Right hindlimb (tissue), 1 donor: ENCODE measurements at places on chromosomes 7 and 10.

- no peak for DNase-seq
These were observed 341.6 kb downstream of the PLXNA4 start for GRCh38 chr7:132234711-132235110.

DNA sequence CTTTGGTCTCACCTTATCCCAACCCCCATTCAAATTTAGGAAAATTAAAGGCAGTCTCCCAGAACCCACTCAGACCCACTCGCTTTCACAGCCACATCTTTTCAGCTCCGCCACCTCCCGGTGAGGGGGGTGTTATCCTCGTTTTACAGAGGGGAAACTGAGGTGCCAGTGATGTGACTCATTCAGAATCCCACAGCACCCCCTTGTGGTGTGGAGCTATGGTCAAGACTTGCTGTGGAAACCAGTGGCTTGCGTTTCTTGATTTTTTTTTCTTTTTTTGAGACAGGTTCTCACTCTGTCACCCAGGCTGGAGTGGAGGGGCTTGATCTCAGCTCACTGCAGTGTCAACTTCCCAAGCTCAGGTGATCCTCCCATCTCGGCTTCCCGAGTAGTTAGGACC lies 27.6 kb downstream of the SLC35G1 start:
- DNase-seq: no peak

DNA sequence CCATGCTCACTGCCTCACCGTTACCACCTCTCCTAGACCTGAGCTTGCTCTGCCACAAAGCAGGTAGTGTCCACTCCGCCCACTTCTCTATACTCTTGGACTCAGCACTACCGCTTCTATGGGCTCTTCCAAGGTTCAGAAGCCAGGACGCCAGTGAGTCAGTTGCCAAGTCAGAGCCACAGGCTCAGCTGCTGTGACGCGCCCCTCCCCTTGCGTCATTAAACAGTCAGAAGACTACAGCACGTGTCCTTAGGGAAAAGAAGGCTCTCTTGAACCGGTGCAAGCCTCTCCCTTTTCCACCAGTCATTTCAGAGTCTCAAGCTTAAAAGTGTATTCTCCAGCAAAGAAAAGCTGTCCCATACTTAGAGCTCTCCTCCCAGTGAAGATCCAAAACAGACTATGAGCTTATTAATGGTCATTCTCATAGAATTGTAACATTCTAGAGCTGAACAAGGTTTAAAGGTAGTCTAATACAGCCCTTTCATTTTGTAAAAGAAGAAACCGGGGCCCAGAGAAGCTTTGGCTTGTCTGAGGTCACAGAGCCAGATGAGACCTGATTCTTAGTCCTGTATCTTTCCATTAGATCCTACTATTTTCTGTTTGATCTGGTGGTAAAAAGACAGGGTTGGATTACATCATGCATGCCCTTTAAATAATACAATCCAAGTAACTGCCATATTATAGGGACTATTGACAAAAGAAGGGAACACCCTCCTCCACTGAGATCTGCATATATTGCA lies 40.9 kb upstream of the MET start:
- DNase-seq: peak; percentile 36

DNA sequence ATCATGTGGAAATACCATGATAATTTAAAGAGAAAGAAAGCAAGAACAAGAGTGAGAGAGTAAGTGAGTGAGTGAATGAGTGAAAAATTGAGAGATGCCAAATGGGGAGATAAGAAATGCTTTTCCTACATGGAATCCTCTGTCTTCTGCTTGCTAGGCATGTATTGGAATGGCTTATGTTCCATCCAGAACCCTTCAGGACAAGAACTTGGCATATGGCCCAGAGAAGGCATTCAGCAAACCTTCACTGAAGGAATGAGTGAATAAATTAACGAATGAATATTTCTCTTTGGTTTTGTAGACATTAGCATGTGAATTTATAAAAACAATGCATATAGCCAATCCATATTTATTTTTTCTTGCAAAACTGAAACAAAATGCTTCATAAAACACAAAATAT lies 162.2 kb downstream of the LRRTM3 start:
- no peak for DNase-seq

GRCh38 chr10:124879136-124879535 lies 62.8 kb upstream of the ZRANB1 start:
- DNase-seq: no peak

GRCh38 chr10:28320090-28320489 lies 17.2 kb upstream of the MPP7 start:
- DNase-seq: no peak

DNA sequence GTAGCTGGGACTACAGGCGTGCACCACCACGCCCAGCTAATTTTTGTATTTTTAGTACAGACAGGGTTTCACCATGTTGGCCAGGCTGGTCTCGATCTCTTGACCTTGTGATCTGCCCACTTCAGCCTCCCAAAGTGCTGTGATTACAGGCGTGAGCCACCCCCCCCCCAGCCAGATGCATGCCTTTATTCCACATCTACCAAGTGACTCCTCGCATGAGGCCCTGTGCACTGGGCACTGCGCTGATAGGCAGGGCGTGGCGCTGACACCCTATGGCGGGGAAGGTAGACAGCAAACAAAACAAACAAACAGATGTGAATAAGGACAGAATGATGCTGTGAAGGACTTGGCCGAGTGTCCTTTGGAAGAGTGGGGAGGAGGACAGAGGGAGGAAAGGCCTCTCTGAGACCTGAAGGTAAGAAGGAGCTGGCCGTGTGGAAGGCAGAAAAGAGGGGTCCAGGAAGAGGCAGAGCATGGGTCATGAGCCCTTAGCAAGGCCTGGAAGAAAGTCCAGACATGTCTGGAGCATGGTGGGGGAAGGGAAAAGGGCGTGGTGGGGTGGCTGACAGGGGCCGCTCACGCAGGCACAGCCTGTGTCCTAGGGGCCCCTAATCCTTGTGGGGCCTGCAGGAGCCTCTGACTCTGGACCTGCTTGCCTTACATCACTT lies 47.5 kb upstream of the CACUL1 start:
- DNase-seq: no peak

- no peak for DNase-seq
These were observed 20.9 kb downstream of the SLC29A3 start for GRCh38 chr10:71339796-71340589.

DNA sequence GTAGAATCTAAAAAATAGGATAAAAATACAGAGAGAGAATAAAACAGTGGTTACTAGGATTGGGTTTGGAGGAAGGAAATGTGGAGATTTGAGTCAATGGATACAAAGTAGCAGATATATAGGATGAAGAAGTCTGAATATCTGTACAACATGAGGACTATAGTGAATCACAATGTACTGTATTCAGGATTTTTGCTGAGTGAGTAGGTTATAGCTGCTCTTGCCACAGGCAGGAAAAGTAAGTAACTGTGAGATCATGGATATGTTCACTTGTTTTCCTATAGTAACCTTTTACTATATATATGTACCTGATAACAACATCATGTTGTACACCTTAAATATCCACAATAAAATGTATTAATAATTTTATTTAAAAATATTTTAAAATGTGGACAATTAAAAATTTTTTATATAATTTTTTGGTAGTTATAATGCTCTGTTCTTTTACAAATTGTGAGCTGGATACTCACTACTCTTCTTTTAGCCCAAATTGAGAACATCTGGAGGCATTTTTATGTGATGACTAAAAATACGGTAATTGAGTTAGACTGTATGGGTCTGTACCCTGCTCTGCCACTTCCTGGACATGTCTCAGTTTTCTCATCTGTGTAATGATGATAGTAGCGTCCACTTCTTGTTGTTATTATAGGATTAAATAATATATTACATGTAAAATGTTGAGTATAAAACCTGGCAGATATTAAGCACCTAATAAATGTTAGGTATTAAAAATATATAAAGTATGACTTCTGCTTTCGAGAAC lies 439.1 kb downstream of the AUTS2 start:
- DNase-seq: no peak

GRCh38 chr10:110056822-110057221 lies 49.0 kb downstream of the ADD3 start:
- no peak for DNase-seq

- no peak for DNase-seq
These were observed 35.4 kb downstream of the AKR1B15 start for GRCh38 chr7:134584290-134584689.

DNA sequence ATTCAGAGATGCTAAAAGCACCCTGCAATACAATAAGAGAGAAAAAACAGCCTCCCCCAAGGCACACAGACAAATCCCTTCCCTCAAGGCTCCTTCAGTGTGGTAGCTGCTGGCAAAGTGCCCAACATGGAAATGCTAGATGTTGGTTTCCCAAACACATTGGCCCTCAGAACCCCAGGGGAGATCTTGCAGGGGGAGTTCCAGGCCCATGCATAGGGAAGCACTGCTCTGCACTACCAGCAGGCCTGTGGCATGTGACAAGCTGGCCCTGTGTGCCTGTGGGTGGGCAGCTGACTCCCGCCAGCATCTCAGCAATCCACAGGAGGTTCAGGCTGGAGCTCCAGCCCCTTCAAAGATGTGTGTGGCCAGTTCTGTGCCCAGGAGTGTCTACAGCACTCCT lies 16.8 kb upstream of the CSGALNACT2 start:
- peak; percentile 32 for DNase-seq

GRCh38 chr10:52703451-52703850 lies 69.1 kb downstream of the MBL2 start:
- DNase-seq: no peak

- no peak for DNase-seq
These were observed 66.4 kb upstream of the GDF10 start for GRCh38 chr10:47233631-47234030.

DNA sequence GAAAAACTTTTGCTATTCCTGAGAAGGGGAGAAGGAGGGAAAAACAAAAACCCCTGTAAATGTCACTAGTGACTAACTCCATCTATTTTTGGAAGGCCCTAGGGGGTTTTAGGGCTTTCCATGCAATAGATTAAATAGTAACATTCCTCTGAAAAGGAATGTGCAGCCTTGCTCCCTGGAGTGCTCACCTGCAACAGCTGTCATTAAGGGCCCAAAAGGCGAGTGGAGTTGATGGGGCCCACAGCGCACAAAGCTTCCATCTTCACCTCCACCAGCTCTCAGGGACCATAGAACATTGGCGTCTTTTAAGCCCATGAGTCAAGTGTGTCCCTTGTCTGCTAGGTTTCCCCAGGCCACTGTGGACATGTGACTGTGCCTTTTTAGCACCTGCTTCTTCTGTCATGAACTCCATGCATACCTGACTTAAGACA lies 58.0 kb upstream of the IL6 start:
- no peak for DNase-seq

DNA sequence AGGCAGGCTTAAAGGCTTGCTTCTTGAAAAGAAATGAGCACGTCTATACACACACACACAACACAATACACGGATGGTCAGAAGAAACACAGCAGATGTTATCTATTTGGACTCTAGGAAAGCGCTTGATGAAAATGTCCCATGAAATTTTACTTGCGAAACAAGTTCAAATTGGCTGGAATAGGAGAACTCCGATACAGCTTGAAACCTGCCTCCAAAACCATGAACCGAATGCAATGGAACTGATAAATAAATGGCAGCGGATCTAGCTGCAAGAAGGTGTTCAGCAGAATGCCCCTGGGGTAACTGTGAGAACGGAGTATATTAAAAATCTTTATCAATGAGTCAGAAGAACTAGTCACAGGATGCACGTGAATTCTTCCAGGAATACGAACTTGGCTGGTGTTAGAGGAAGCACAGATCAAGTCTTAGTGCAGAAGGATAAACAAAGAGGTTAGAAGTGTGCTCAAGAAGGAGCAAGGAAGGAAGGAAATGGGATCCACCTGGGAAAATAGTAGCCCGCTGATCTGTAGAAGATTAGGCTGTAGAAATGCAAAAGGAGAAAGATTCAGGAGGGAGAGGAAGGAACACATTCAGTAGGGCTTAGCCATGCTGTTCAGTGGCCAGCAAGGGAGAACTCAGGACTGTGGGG lies 142.0 kb upstream of the PRKCQ start:
- peak; percentile 52 for DNase-seq

DNA sequence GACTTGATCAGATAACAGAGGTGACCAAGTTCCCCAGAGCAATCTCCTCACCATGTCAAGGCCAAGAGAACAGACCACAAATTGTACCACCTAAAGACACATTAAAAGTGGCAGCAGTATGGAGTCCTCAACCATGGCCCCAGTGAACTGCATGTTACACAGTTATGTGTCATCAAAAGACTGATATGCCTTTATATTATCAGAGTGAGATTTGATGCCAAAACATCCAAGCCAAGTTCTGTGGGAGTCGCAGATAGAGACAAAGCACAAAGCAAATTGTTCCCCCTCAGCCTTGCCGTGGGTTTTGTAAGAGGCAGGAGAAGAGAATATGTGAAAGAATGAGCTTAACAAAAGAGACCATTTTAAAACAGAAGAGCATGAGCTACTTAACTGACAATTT lies 39.2 kb upstream of the TES start:
- DNase-seq: no peak
